MV-4-11 (cell line): ENCODE measurements at places on chromosomes 13 and 19.

- DNase-seq = no peak
These were observed 1.0 kb downstream of the IFT88 start for GRCh38 chr13:20567881-20568528.

- DNase-seq = no peak
These were observed 3.6 kb upstream of the GPC6 start for GRCh38 chr13:93222976-93223375.

DNA sequence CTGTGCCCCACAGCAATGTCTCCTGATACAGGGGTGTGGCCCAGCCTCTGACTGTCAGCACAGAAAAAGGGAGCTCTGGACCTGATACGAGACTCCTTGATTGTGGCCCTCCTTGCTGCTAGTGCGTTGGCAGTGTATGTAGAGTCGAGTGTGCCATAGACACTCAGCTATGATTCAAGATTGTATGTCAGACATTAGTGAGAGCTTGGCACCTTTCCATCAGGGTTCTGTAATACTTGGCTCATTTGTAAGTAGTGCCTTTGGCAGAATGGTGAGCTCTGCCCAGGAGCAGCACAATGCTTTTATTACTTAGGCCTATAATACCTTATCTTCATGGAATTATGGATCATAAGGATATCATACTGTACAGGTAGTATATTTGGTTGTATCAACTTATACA lies 83.4 kb downstream of the ATP8A2 start:
- no peak for DNase-seq

GRCh38 chr19:36747750-36748149 lies 24.9 kb downstream of the ZNF850 start:
- DNase-seq = no peak

DNA sequence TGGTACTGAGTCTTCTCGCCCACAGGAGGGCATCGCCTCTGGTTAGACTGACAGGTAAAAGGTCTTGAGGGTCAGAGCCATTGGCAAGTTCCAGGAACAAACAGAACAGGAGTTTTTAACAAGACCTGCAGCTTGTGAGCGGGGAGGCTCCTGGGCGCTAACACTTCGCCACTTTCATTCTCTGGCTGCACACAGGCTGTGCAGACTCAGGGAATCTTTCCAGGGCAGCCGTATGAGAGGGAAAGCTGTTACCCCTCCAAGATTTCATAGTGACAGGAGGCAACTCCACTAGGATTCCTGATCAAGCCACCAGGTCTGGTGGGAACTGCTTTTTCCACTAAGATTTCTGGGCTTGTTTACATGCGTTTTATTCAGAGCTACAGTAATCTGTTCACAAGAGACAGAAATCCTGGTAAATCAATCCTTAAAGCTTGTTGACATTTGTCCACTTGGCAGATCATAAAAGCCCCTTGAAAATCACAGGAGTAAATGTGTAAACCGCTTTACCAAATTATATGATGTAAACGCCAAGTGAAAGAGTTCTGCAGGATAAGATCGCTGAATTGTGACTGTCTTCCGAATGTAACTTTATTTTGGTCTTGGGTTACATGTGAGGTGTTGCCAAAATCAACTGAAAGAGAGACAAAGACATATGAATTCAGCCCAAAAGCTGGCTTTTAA lies 190.6 kb downstream of the MZT1 start:
- no peak for DNase-seq
